Thoracic aorta (tissue), 2 donors: ENCODE measurements at places on chromosomes 16 and 17.

- no peak for DNase-seq
Observed at GRCh38 chr17:51298508-51299371, 38.4 kb downstream of the UTP18 start.

GRCh38 chr16:1323296-1324239, 9.9 kb upstream of the BAIAP3 start:
- DNase-seq = no peak

DNA sequence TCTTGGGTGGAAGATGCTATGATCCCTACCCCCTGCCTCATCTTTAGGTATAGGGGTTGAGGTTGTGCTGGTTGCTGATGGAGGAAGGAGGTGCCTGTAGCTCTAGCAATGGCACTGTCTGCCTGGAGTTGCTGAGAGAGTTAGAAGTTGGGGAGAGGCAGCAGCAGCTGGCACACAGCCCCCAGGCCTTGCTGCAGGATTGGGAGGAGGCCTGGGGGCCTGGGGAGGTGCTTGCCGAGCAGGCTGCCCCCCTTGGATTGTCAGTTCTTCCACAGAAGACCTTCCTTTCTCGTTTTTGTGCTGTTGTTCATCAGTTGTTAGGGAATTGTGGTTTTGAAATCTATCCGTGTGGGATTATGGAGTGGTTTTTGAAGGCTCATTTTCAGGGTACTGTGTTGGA, 52.9 kb downstream of the SEC14L1 start:
- DNase-seq = no peak

GRCh38 chr17:64418506-64419339, 28.1 kb upstream of the PECAM1 start:
- no peak for DNase-seq

GRCh38 chr17:2697611-2698162, 13.9 kb downstream of the CLUH start:
- DNase-seq = no peak

DNA sequence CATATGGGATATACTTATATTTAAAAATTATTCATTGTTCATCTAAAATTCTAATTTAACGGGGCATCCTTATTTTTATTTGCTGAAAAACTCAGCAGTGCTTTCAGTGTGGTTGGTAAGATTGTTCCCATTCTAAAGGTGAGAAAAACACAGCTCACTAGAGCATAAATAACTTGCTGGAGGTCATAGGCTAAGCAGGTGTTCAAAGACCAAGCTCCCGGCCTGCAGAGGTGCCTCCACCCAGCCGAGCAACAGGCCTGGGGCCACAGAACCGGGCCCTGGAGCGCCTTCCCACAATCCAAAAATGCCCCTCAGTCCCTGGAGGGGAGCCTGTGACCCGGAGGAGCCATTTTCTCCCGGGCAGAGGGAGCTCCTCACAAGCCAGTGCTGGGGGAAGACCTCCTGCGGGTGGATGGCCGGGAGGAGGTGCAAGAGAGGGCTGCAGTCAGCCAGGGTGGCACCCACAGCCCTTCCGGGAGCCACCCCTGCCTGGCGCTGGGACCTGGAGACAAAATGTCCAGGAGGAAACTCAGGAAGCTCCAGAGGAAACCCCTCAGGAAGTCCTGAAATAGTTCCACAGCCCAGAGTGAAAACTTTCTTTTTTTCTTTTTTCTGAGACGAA, 14.7 kb downstream of the ABR start:
- DNase-seq = no peak

DNA sequence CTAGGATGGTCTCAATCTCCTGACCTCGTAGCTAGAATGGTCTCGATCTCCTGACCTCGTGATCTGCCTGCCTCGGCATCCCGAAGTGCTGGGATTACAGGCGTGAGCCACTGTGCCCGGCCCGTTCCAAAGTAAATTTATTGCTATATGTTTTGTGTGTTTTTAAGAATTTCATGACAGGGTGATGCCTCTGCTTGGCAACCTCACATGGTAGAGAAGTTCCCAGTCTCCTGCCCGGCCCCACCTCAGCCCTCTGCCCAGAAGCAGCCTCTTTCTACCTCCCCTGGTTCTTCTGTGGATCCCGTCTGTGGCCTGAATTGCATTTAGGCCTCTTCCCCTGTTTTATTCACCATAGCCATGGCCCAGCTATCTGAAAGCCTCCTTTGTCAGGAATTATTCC, 55.0 kb downstream of the B9D1 start:
- no peak for DNase-seq

- DNase-seq = no peak
Observed at GRCh38 chr16:58488531-58488930, 11.4 kb upstream of the NDRG4 start.

- DNase-seq = no peak
Observed at GRCh38 chr17:61235827-61236197, 163.8 kb upstream of the TBX2 start.

DNA sequence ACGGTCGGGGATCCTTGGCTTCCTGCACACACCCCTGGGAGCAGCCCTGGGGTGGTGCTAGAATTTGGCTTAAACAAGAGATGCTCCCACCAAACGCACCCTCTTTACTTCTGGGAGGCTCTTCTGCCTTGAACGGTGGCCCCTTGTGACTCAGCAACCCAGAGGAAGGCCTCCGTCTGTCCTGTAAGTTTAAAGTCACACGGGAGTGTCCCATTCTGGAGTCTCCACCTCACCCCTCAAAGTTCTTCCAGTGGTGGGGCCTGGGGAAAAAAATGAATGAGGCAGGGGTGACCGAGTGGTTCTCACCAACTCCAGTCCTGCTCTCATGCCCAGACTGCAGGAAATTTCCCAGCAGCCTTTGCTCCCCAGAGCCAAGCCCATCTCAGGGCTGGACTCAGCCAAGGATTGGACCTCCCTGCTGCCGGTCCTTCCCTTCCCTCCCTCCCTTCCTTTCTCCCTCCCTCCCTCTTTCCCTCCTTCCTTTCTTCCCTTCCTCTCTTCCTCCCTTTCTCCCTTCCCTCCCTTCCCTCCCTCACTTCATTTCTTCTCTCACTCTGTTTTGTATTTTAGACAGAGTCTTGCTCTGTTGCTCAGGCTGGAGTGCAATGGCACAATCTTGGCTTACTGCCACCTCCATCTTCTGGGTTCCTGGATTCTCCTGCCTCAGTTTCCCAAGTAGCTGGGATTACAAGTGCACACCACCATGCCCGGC, 11.4 kb downstream of the ITGAD start:
- DNase-seq = no peak

- no peak for DNase-seq
Observed at GRCh38 chr17:14198013-14198412, 38.6 kb downstream of the CDRT15 start.

DNA sequence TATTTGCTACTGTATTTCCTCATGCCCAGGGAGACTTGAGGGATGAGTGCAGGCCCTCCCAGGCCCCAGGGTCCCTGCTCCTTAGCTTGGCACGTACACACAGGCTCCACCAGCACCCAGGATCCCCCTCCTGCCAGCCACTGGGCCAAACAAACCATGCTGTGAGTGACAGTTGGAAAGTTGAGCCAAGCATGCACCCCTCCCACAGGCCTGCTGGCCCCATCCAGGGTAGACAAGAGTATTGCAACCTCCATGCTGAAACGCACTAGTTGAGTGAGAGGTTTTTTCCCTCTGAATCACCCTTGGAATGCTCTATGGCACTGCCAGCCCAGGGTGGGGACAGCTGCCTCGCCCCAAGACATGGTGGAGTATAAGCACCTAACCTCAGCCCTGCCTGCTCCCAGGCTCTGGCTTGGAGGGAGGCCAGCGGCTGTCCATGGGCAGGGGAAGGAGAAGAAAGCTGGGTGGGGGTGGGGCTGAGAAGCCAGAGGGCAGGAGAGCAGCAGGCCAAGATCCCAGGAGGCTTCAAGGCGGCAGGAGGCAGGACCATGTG, 49.6 kb downstream of the PITPNM3 start:
- DNase-seq = no peak
